ENCODE measurements at places on chromosomes 4 and X.

- DNase-seq: peak; percentile 25
Measured at GRCh38 chrX:23902419-23902818, 5.3 kb downstream of the APOO start.

GRCh38 chr4:186724058-186724863 is 605 bp upstream of the FAT1 start:
- no peak for DNase-seq

GRCh38 chr4:11724731-11725130 is 296.0 kb upstream of the HS3ST1 start:
- DNase-seq: no peak

- no peak for DNase-seq
Measured at GRCh38 chr4:57039345-57039744, 60.6 kb downstream of the POLR2B start.

GRCh38 chr4:185895351-185895750 is 83.4 kb upstream of the SORBS2 start:
- no peak for DNase-seq

- DNase-seq: no peak
Measured at GRCh38 chr4:73404042-73404441, at the start of gene ALB. Gene ALB, plus strand, starts transcription at chr4:73404287. Its CDS starts 41 bp downstream, at chr4:73404328.

- DNase-seq: no peak
Measured at GRCh38 chr4:36142504-36142903, 101.8 kb downstream of the ARAP2 start.

DNA sequence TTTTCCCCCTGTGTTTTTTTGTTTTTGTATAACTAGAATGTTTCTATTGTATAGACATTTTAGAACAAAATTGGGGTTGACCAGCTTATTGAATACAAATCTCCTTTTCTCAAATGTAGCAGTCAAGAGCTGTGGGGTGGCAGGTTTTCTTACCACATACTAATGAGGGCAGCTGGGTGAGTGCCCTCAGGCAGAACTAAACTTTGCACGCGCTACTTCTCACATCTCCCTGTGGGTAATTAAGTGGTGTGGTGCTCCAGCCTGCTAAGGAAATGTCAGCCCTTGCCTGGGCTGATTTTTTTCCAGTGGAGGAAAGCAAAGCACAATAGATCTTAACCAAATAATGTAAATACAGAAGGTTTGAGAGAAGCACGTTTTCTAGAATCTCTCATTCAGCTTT is 717.6 kb upstream of the TENM3 start:
- no peak for DNase-seq

DNA sequence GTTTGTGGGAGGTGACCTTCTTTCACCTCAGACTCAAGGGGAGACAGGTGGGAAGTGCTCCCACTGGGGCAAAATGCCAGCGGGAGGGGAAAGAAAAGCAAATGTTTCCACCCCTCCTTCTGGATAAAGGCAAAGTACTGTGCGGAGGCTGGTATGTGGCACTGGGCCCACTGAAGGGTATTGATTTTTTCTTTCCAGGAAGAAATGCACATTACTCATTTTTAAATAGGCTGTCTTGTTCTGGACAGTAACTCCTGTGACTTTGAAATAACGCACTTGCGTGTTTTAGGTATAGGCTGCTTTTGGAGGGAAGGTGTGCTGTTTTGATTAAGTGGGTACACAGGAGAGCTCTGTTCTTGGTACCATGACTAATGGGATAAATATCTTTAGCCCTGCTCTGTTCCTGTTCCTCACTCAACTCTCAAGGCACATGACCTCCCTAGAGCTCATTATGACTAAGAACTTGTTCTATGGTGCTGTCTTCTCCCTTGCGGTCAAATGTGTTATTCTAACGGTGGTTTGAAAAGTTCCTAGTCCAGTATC is 40.7 kb upstream of the MBTPS2 start:
- DNase-seq: no peak

All from germinal center (tissue), 1 donor.